ENCODE measurements at places on chromosomes 13 and 19. TPM values are rescaled to one million over a fixed set of nuclear protein-coding genes. Genes with fewer than 3 reads are reported as not detected.

GRCh38 chr13:59479629-59480028, 684.1 kb downstream of the DIAPH3 start:
- no peak for DNase-seq

- DNase-seq: no peak
Observed at GRCh38 chr13:101845245-101846020, 393.0 kb downstream of the ITGBL1 start.

DNA sequence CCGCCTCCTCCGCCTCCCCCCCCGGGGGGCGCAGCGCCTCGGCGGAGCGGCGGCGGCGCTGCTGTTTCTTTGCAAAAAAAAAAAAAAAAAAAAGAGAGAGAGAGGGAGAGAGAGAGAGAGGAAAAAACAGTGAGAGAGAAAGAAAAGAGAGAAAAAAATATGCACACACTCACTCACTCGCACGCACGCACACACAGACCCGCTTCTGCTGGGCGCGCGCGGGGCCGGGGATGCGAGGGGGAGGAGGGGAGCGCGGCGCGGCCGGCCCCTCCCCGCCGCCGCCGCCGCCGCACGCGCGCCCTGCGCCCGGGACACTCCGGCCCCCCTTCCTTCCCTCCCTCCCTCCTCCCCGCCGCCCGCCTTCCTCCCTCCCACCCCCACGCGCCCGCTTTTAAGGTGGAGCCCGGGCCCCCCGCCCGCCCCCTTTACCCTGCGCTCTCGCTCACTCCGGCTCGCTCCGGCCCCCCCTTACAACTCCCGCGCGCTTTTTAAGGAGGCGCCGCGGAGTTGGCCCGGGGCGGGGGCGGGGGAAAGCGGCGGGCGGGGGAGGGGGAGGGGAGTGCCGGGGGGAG, at the start of gene SAMD1:
Gene SAMD1 (minus strand): TSS at position 243 of the 572 bp plus-strand sequence.
- peak; percentile 98 for DNase-seq

DNA sequence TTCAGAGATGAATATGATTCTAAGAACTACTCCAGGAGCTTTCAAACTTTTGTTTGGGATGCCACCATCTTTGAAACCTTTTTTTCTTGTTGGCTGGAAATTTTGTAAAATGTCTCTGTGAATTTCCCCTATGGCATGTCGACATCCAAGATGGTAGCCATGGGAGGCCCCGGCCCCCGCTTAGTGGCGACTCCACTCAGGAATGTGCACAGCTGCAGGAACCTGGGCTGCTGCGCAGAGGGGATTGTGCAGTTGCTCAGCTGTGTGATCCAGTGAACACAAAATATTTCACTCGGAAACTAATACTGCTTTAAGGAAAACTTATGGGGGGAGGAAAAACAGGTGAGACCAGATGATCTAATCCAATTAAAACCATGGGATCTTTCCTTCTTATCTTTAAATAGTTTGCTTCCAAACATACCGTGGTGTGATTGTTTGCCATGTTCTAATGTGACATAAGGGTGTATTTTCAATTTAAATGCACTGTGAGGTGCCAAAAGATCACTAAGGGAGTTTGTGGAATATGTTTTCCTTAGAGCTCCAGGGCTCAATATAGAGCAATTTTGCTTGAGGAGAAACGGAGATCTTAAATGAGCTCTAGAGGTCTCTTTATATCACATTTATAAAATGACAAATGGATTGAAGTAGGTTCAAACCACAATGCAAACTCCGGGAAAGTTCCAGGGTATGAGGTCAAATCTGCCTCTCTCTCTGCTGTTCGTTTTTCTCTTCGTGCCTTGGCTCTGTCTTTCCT, 497.7 kb downstream of the FGF9 start:
- DNase-seq: no peak

Gene GRIK5
- 14.4 TPM for total RNA-seq

Gene MBD3L2
- total RNA-seq: not detected

Gene FBXO27
- 17.7 TPM for total RNA-seq

Gene CEACAM5
- total RNA-seq: not detected

Data from sigmoid colon (tissue), 7 donors.